ENCODE measurements at places on chromosomes 12 and 14.

DNA sequence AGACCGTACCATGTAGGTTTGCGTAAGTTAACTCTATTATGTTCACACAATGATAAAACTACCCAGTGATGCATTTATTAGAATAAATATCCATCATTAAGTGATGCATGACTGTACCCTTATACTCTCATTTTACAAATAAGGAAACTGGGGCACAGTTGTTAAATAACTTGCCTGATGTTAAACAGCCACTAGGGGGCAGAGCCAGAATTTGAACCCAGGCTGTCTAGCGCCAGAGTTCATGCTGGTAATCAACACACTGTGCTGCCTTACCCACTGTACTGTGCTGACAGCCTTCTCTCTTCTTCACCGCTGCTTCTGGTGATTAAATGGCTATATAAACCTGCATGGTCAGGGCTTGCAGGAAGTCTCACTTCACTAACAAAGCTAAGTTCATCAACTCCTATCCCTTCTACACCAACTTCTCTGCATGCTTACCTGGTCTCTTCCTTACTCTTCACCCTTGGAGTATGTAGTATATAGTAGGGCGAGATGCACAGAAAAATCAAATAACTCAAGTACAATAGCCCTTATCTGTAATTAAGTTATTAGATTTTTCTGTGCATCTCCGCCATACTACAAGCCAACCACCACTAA is 43.6 kb upstream of the APPL2 start:
- no peak for DNase-seq

GRCh38 chr12:44875417-44875953 is 630 bp downstream of the NELL2 start:
- peak; percentile 14 for DNase-seq

DNA sequence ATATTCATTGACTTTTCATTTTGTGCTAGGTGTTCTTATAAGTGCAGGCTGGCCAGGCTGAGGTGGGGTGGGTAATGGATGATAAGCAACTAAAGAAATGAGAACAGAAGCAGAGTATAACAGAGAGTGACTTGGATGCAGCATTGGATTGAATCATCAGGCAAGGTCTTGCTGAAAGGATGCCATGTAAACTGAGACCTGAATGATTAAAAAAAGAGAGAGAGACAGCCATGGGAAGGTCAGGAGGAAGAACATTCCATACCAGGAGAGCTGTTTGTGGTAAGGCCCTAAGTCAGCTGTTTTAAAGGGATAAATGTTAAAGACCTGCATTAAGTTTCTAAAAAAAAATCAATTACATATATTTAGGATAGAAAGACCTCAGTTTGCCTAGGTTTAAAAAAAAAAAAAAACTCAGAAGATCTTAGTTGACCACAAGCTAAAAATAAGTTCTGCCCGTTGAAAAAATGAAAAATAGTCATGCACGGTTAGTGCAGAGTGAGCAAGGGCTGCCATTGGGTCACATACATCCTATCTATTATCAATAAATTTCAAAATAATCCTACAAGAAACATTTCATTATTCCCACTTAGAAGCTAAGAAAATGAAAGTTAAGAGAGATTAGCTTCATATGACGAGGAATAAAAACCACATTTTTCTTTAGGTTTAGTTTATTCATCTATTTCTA is 37.2 kb downstream of the IFNG start:
- DNase-seq = no peak

GRCh38 chr14:26261368-26262122 is 336.3 kb downstream of the NOVA1 start:
- no peak for DNase-seq

GRCh38 chr12:117363953-117364486 is 2.6 kb upstream of the NOS1 start:
- DNase-seq = no peak

GRCh38 chr12:26271024-26271423 is 75.7 kb downstream of the SSPN start:
- no peak for DNase-seq

DNA sequence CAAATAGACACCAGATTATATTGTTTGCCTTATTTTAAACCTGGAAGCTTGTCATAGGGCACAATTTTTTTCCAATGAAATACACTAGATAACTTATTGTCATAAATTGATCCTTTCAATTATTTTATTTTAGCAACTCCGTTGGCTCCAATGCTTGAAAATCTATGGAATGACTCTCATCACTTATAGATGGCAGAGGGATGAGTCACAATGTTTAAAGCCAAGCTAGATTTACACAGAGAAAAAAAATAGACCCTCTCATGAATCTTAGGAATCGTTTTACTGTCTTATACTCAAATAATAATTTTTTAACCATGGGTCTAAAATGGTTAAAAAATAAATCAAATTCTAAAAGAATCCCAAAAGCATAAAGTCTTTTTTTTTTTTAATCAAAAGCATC is 1276.6 kb upstream of the FLRT2 start:
- no peak for DNase-seq

GRCh38 chr14:80427101-80427500 is 215.8 kb upstream of the DIO2 start:
- DNase-seq = no peak

DNA sequence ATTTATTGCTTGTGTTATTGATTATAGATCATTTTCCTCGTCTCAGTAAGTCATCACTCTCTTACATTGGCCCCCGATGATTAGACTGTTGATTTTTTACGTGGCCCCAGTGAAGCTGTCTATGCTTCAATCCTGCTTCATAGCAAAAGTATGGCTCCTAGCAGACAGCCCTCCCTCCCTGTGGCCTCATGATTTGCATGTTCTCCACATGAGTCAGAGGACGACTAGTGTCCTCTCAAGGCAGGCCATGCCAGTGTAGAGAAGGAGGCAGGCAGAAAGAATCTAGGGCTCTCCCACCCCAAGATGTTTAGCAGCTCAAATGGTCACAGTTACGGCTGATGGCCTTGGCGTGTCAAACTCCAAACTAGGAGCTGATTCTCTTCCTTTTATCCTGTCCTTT is 59.6 kb downstream of the FIGNL2 start:
- DNase-seq = no peak

- no peak for DNase-seq
These were observed 4.8 kb upstream of the LPCAT3 start for GRCh38 chr12:7023114-7023513.

GRCh38 chr12:72679147-72679757 is 407.1 kb downstream of the TRHDE start:
- DNase-seq = no peak

GRCh38 chr14:99101855-99102461 is 170.0 kb downstream of the BCL11B start:
- no peak for DNase-seq

GRCh38 chr14:99253890-99254289 is 18.1 kb downstream of the BCL11B start:
- no peak for DNase-seq

DNA sequence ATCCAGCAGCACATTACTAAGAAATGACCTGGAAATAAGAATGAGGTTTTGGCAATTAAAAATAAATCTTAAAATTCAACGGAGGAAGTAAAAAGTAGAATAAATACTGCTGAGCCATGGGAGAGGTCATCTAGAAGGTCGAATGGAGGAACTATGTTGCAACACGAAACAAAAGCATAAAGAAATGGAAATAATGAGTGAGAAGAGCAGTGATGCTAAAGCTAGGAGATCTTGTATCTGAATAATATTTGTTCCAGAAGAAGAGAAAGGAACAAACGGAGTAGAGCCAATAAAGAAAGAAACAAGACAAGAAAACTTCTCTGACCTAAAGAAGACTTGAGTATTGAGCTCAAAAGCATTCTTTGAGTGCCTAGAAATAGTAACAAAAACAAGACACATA is 6.6 kb upstream of the KRT7 start:
- no peak for DNase-seq

DNA sequence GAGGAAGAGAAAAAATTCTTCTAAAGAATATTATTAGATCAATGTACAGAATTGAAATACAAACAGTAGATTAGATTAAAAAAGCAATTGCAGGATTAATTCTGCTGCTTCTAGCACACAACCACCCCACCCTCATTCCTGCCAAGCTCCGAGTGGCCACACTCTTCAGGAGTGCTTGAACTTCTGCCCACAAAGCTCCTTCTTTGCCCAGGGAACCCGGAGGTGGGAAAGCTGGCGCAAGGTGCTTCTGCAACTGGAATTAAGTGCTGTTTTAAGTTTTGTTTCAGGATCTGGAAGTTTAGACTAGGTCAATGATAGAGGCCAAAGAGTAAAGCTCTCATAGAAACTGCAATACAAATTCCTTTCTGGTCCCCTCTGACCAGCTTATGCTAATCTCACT is 94.1 kb upstream of the BMP4 start:
- DNase-seq = no peak

- DNase-seq = no peak
These were observed 10.4 kb upstream of the ACVR1B start for GRCh38 chr12:51941011-51941581.

DNA sequence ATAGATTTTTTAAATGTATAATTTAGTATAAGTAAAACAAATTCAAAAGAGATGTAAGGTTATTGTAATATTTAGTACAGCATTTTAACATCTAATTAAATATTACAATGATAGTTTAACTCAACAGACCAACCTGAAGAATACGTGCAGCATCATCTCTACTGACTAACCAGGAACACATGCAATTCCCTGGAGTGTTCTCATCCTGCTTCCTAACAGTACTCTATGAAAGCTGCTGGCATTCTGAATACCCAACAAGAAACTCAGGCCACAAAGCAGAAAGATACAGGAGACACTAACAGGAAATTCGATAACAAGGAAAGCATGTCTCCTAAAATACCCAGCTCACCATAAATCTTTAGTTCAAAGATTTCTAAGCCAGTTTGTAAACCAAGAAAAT is 58.3 kb downstream of the CEP83 start:
- DNase-seq = no peak

DNA sequence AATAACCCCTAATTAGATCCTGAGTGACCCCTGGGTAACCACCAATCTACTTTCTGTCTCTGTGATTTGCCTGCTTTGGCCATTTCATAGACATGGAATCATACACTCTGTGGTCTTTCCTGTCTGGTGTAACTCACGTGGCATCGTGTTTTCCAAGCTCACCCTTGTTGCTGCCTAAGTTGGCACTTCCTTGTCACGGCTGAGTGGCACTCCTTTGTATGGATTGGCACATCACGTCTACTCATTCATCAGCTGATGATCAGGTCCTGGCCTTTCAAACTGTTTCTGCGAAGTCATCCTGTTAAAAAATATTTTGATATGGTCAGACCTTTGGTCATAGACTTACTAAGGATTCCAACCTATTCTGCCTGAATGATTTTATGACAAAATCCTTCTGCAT is 87.7 kb downstream of the GLT1D1 start:
- DNase-seq = no peak

DNA sequence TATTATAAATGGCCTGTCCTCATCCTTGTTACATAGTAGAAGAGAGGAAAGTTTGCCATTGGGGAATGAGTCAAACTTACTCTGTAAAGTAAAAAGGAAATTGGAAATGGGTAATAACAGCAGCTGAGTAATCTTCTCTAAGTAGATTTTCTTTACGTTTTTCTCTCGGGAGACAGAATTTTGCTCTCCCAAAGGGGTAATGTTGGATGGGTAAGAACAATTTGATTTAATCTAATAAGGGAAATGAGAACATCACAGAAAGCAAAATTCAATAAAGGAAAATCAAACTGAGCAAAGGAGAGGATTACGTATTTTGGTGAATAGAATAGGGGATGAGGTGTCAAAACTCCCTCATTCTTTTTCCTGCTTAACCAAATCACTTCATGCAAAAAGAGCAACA is 283.1 kb upstream of the FOXG1 start:
- no peak for DNase-seq

DNA sequence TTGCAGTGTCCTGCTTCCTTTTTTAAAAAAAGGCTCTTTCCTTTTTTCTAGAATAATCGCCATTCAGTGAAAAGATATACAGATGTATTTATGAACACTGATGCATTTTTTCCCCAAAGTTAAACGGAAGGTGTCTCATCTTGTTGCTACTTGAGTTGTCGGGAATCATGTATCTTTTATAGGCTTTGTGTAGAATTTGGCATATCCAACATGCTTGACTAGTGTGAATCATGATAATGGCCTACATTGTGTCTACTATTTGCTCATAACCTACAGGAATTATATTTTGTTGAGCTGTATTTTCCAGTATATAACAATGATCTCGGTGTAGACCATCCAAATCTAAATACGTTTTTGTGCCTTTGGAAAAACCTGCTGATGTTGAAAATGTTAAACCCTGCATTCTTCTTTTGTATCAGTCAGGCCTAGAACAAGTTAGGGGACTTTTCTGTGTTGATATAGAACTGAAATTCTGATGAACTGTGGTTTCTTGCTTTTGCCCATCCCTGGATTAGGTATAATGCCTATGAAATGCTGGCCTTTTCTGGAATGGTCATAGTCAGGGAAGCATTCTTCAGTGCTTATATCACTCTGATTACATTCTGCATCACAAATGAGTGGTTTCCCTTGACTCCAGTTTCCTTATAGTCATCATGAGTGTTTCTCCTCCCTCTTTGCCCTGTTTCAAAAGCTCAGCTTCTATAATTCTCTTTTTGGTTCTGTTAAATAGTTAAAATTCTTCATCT is 10.8 kb downstream of the BMAL2 start:
- no peak for DNase-seq

- no peak for DNase-seq
These were observed at the start of gene HNF1A for GRCh38 chr12:120978296-120979219. Gene HNF1A (plus strand): TSS chr12:120978543. CDS start chr12:120978769, 226 bp downstream.

DNA sequence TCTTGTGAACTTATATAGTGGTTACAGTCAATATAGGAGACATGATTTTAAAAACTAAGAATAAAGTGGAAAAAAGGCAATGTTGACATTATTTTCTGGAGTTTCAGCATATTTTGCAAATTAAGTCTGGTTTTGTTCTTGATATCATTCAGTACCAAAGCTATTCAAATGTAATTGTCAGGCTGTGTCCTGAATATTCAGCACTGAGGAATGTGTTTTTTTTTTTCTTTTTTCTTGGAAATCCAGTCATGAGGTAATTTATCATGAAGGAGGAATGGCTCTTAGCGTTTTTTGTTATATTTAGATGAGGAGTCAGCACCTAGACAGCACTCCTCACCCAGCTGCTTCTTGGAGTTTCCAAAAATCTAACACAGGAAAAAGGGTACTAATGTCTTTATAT is 225.5 kb downstream of the CCDC91 start:
- DNase-seq = no peak

- DNase-seq = peak; percentile 84
These were observed 6.3 kb upstream of the ITGB7 start for GRCh38 chr12:53213348-53213747.

DNA sequence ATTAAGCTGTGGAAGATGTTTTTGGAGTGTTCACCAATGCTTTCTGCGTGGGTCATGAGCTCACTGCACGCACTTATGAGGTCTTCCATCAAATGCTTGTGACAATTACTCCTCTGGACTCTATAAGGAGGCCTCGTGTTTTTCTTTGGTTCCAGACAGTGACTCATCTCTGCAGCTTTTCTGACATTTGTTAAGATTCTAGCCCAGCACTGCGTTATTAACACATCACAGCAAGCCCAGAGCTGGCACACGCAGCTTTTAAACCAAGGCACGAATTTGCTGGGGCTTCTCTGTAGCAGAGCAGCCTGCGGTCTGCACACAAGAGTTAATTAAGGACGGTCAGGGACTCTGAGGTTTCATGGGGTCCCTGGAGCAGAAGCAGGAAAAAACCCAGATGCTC is 16.9 kb downstream of the MEG3 start:
- DNase-seq = no peak

GRCh38 chr12:48151103-48151771 is 6.1 kb downstream of the ASB8 start:
- DNase-seq = no peak

All from caudate nucleus (tissue), 63 donors.